Stimulated activated CD4-positive, alpha-beta T cell treated with anti-CD3 and anti-CD28 coated beads, Interleukin-15, amount 100 ng/mL, for 1 hour (primary cell): ENCODE measurements at places on chromosomes 6 and 20.
A peak's percentile ranks its signal among the peaks of the same experiment; 100 is the strongest.

DNA sequence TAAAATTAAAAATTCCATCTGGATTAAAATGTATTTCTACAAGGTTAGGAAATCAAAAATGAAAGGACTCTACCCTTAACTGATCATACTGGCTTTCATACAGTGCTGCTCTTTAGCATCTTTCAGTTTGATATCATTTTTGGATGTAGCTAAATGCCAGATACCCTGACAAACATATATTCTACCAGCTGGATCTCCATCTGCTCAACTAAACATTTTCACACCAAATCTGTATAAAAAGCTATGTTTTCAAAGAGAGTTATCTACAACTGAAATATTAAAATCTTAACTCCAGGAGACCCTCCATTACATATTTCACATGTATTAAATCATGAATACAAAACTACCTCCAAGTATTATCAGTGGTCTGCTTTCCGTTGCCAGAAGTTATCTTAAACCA is 95.7 kb downstream of the EPHA7 start:
- no peak for DNase-seq

- no peak for DNase-seq
Observed at GRCh38 chr6:31351401-31352309, 5.3 kb downstream of the HLA-B start.

DNA sequence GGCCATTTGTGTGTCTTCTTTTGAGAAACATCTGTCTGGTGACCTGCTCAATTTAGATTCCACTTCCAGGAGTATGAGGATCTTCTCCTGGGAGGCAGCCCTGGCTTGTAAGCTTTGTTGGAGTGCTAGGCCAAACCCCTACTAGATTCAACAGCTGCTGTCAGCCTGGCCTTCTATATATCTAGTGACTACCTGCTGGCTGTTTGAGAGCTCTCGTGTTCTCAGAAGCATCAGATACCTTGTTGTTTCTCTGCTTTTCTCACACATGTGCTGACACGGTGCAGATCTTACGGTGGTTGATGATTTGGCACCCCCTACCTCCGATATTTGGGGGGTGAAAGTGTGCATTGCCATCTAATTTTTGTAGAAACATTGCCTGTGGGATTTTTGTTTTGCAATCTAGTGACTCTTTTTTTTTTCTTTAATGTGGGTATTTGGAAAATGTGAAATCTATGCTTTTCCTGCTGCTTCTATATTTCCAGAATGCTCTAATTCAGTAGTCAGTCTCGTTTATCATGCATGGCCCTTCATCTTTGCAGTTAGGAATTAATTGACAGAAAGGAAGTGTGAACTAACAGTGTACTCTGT is 4.7 kb downstream of the CCN2 start:
- DNase-seq: no peak

DNA sequence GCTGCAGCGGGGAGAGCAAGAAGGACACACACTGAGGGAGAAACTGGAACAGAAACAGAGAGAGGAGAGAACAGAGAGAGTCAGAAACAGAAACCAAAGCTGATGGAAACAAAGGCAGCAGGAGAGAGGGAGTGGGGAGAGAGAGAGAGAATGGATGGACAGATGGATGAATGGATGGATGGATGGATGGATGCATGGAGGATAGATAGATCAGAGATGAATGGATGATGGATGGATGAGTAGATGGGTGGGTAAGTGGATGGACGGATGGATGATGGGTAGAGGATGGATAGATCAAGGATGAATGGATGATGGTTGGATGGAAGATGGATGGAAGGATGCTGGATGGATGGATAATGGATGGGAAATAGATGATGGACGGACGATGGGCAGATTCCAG is 35.0 kb upstream of the PHACTR3 start:
- no peak for DNase-seq

DNA sequence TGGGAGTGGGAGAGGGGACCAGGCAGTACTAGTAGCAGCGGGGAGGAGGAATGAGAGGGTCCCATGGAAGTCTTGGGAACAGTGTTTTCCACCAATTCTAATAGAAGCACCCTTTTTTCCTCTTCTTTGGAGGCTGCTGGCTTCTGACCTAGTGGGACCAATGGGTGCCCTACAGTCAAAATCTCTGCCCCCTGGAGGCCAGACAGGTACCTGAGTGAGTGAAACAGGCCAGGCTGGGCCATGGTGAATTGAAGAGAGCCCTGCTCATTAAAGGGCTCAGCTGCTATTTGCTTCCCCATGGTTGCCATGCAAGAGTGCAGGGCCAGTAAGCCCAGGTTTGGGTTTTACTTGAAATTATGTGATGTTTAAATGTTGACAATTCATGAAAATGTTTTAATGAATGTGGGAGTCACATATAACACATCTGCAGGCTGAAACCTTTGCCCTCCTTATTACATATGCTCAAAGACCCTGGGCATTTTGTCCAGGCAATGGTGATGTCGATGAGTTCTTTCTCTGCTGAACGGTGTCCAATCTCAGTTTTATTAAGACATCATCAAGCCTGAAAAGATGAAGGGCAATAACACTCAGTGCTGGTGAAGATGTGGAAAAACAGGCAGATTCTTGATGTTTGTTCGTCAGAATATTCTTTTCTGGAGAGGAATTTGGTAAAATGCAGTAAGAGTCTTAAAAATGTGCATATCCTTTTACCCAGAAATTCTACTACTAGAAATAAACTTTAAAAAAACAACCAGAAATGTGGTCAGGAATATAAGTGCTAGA is 42.3 kb upstream of the OCSTAMP start:
- no peak for DNase-seq

DNA sequence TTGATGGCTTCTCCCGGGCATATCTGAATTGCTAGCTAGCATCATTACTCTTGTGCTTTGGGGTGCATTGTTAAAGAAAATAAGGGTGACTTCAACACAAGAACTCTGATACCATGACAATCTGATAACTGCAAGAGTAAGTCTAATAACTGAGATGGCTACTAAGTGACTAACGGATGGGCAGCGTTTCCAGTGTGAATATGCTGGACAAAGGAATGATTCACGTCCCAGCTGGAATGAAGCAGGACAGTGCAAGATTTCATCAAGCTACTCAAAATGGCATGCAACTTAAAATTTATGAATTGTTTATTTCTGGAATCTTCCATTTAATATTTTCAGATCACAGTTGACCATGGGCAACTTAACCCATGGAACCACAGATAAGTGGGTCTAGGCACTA is 31.7 kb downstream of the MOXD1 start:
- no peak for DNase-seq

DNA sequence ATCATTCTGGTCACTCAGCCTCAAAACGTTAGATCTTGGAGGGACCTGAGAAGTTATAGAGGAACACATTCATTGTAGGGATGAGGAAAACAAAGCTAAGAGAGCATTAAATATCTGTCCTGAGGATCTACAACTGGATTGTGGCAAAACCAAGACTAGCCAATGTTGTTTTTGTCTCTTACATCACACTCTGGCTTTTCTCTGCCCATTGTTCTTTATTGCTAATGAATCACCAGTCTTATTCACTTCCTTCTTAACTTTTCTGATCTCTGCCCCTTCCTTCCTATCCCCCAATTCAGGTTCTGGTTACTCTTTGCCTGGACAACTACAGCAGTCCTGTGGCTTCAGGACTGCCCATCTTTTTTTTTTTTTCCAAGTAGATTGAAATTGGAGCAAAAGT is 57.0 kb upstream of the PREP start:
- DNase-seq: no peak

DNA sequence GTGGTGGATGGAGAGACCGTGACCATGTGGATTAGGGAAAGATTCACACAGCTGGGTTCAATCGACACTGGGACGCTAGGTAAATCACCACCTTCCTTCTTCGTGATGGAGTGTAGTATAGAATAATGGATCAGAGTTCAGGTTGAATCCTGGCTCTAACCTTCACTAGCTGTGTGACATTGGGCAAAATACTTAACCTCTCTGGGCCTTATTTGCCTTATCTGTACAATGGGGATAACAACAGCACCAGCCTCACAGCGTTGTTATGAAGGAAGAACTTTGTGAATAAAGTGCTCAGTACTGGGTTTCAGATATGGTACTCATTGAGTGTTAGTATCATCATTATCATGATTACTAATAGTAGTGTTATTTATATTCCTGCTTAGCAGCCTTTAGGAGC is 126.1 kb upstream of the AKAP12 start:
- no peak for DNase-seq

DNA sequence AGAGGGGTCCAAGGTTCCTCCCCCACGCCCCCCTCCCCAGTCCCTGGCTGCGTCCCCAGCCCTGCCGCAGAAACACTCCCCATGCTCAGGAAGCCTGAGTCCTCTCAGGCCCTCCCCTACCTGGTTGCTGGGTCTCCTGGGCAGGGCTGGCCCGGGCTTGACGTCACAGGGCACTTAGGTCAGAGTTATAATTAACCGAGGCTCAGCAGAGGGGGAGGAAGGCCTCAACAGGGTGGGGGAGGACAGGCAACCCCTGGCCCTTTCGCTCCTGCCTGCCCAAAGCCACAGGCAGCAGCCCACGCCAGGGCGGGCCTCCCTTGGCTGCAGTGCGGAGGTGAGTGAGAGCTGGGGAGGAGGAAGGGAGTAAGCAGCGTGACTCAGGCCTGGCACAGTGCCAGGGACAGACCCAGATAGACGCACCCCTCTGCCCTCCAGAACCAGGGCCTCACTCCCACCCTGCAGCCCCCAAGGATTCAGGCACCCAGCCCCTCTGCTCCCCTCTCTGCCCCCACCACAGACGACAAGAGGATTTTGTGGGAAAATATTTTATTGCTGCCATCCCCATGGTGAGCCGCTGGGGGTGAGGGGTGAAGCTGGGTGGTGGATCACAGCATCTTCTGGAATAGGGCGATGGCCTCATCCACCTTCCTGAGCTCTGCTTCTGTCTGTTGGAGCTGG is at the start of gene VWA7:
Gene VWA7, minus strand, starts transcription at position 340 of the 678 bp plus-strand sequence. CDS start 549 bp downstream, outside the sequence.
- DNase-seq: peak; percentile 70

- DNase-seq: no peak
Observed at GRCh38 chr20:25090492-25091429, 8.8 kb upstream of the VSX1 start.

GRCh38 chr20:44641325-44641724 is 10.2 kb downstream of the ADA start:
- no peak for DNase-seq

- DNase-seq: no peak
Observed at GRCh38 chr20:47951521-47951971, 166.3 kb upstream of the SULF2 start.

DNA sequence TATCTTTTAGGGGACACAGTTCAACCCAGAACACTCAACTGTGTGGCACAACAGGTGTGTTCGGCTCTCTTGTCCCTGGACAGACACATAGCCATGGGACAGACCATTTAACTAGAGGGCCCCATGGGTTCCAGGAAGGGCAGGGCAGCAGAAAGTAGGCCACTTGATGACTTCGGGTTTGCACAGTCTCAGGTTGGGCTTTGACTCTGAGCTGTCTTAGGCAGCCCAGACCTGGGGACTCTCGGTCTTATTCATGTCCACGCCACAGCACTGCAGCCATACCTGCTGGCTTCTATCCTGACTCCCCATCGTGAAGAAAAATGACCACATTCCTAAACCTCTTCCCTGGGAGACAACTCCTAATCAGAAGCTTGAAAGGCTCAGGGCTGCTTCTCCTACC is 146.1 kb upstream of the AKAP12 start:
- DNase-seq: no peak

DNA sequence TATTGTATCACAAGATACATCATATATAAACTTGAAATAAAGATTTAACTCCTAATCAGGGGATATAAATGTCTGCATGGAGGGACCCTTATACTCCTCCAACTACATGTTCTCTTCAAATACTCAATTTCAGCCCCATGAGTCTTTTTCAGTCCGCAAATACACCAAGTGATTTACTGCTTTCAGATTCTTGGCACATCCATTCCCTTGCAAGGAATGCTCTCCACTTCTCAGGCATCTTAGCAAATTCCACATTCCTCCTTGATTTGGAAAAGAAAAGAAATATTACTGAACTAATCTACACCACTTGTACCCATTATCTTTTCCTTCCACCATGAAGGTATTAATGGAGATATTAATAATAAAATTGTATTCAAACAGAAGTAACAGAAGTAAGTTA is 999.4 kb upstream of the GJE1 start:
- no peak for DNase-seq

DNA sequence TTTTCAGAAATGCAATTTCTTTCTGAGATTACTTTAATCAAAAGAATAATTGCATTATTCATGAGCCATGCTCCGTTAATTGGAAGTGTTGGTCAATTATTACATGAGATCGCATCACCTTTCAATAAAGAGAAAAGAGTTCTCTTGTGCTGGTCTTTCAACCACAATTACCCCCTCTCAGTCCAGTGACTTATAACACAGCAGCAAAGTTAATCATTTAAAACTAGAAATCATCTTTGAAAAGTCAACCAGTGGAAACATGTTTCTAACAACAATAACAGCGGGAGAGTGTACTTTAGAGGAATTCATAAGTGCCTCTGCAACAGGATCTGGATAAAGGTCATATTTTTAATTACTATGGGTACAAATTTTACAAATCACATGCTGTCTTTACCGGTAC is 384.4 kb upstream of the AGPAT4 start:
- DNase-seq: no peak

DNA sequence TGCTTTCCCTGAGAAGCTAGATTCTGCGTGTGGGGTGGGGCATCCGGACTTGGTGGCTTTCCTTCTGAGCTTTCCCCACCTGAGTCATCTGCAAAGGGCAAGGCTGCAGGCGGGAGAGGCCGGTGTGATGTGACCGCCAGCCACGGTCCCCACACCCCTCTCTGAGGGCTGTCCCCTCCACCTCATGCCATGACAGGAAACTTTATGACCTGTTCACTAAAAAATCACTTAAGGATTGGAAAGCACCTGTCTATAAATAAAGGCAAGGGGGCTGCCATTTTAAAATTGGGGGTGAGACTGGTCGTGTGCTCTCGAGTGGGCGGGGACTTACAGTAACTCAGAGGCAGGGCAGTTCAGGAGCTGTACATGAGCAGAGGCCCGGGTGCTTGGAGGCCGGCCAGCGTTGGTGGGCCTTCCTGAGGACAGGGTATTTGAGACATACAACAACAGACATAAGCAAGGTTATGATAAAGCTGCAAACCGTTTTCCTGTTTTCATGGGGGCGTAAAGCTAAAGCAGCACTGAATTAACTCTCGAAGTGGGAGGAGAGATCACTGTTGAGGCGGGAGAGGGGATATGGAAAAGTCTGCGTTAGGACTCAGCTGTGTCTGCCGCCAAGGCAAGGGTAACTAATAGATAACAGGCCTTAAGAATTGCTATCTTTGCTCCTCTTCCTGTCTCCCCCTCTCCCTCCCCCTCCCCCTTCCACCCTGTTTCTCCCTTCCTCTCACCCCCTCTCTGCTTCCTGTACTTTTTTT is 16.1 kb upstream of the SERPINB1 start:
- peak; percentile 44 for DNase-seq

DNA sequence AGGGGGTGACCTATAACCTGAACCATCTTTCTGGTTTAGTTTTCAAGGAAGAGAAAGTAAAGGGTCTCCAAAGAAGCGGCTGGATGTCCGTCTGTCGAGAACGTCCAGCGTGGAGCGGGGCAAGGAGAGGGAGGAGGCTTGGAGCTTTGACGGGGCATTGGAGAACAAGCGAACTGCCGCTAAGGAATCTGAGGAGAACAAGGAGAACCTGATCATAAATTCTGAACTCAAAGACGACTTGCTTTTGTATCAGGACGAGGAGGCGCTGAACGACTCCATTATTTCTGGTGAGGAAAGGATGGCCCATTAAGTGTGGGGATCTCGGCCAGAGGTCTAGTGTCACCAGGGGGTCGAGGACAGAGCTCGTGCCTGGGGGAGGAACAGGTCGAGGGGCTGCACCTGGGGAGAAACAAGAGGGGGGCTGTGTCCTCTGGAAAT is 159.2 kb downstream of the SYCP2 start:
- DNase-seq: no peak
